ENCODE measurements at places on chromosomes 12 and 14. TPM values are rescaled to one million over a fixed set of nuclear protein-coding genes. Genes with fewer than 3 reads are reported as not detected.

KRT82 gene
- not detected for total RNA-seq

SLC2A14 gene
- total RNA-seq, result not detected

PRKAG1 gene
- 26.3 TPM for total RNA-seq

PROX2 gene
- total RNA-seq, result not detected

P2RX2 gene
- not detected for total RNA-seq

DENND5B gene
- 85.1 TPM for total RNA-seq

PRPH gene
- total RNA-seq, result 2.2 TPM

FAM90A1 gene
- not detected for total RNA-seq

IKZF4 gene
- 8.5 TPM for total RNA-seq

CYP46A1 gene
- 5.3 TPM for total RNA-seq

TEX22 gene
- 0.94 TPM for total RNA-seq

NDUFA12 gene
- 65.4 TPM for total RNA-seq

DIP2B gene
- total RNA-seq, result 82.3 TPM

TSHR gene
- 0.63 TPM for total RNA-seq

RHEBL1 gene
- total RNA-seq, result 0.63 TPM

APOF gene
- not detected for total RNA-seq

INHBE gene
- total RNA-seq, result not detected

BDKRB1 gene
- not detected for total RNA-seq

GEMIN2 gene
- total RNA-seq, result 39.8 TPM

PAPOLA gene
- total RNA-seq, result 321 TPM

LRIG3 gene
- 19.1 TPM for total RNA-seq

SERPINA9 gene
- total RNA-seq, result not detected

C12orf56 gene
- total RNA-seq, result 0.31 TPM

KRT3 gene
- total RNA-seq, result not detected

MYF6 gene
- total RNA-seq, result not detected

TAS2R43 gene
- total RNA-seq, result 31.9 TPM

IFT43 gene
- total RNA-seq, result 40.4 TPM

KERA gene
- 0.31 TPM for total RNA-seq

CAPS2 gene
- 14.7 TPM for total RNA-seq

CLEC4D gene
- total RNA-seq, result not detected

PLXNC1 gene
- total RNA-seq, result 65.4 TPM

ZNF84 gene
- 192 TPM for total RNA-seq

KCNK10 gene
- total RNA-seq, result 18.2 TPM

C1RL gene
- 5.9 TPM for total RNA-seq

DLK1 gene
- total RNA-seq, result not detected

HSPB8 gene
- 1.6 TPM for total RNA-seq

LMNTD1 gene
- total RNA-seq, result not detected

PTCSC3 gene
- not detected for total RNA-seq

Data from parietal lobe (tissue), 2 donors.